ENCODE measurements at places on chromosomes 5 and 9.

DNA sequence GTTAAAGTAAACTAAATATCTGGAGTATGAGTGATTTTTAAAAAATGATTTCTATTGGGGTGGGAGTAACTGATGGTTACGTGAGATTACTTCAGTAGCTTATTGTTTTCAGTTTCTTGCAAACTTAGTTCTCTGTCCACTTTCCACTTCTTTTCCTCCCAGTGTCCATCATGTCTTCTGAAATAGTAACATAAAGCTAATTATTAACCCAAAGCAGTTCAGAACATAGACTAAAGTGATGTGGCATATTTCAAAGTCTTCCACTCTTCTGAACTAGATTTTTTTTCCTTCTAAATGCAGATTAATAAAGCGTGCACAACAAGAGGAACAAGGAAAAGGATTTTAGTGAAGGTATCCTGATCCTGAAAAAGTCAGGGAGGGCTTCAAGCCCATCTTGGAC is 114.1 kb downstream of the MAN2A1 start:
- DNase-seq = no peak

DNA sequence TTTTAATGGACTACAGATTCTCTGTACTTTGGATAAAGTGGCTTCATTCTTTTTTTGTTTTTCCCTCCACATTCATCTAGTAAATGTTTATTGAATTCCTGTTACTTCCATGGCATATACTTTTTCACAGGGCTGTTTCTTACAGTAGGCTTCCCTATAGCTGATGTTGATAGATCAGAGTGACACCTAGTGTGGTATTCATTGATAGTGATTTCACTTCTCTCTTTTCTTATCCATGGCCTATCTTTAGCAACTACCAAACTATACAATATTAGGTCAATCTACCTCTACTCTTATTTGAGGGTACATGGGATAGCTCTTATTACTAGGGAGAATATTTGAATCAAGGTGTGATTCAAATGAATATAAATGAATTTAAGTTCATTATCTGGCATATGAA is 35.8 kb downstream of the FSD1L start:
- DNase-seq = no peak

GRCh38 chr5:56432321-56432720 is 199.2 kb upstream of the ANKRD55 start:
- DNase-seq = no peak

DNA sequence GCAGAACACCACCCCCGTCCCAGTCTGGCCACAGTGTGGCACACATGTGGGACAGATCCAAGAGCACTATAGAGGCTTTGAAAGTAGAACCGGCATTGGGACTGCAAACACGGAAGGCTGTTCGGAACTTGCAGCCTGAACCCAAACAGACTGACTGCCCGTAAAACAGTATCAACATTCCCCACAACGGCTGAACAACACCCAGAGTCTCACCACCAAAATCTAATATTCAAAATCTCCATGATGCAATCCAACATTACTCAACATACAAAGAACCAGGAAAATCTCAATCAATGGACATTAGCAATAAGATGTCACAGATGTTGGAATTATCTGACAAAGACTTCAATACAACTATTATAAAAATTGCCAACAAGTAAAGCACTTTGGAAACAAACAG is 82.3 kb downstream of the ROR2 start:
- DNase-seq = no peak

GRCh38 chr5:135395451-135395850 is 3.6 kb downstream of the MACROH2A1 start:
- no peak for DNase-seq

GRCh38 chr9:127222388-127223095 is 42.0 kb upstream of the GARNL3 start:
- DNase-seq = no peak

GRCh38 chr5:57780961-57781325 is 298.3 kb upstream of the ACTBL2 start:
- DNase-seq = no peak

DNA sequence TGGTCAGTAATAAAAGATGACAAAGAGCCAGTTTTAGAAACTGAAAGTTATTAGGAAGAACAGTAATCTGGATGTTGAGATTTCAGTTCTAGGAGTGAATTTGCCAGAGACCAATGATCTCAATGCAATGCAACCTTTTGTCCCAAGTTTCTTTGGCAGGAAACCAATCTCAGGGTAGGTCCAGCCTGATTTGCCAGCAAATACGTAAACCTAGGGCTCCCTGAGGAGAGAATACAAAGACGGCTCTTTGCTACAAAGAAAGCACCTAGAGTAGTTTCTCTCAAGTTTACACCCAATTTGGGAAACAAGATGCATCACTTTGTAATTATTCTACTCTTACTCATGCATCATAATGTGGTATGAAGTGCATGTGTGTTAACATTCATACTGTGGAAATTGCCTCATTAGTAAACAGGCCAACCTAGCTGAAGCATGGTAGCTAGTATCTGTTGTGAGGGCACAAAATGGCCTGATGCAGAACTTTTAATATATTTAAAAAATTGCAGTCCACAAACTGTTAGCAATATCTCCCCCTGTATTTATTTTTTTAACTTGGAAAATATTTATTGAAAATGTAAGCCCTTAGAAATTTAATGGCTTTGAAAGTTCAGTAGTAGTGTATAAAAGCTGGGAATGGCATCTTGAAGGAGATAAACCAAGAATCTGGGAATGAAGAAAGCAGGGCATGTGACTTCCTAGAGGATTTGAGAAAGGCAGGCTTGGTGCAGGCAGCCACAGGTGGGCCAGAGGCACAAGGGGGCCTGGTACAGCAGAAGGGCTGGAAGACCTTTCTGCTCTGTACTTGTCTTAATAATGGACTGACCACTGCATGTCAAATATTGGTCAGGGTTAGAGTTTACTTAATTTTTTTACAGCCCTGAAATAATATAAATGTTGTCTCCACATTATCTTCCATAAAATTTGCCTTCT is 59.5 kb downstream of the MAST4 start:
- no peak for DNase-seq

GRCh38 chr5:3352711-3353110 is 242.9 kb upstream of the IRX1 start:
- DNase-seq = peak; percentile 45

- no peak for DNase-seq
Measured at GRCh38 chr9:71690063-71690688, 78.1 kb downstream of the CEMIP2 start.

GRCh38 chr5:177389241-177390169 is 5.3 kb downstream of the SLC34A1 start:
- no peak for DNase-seq

DNA sequence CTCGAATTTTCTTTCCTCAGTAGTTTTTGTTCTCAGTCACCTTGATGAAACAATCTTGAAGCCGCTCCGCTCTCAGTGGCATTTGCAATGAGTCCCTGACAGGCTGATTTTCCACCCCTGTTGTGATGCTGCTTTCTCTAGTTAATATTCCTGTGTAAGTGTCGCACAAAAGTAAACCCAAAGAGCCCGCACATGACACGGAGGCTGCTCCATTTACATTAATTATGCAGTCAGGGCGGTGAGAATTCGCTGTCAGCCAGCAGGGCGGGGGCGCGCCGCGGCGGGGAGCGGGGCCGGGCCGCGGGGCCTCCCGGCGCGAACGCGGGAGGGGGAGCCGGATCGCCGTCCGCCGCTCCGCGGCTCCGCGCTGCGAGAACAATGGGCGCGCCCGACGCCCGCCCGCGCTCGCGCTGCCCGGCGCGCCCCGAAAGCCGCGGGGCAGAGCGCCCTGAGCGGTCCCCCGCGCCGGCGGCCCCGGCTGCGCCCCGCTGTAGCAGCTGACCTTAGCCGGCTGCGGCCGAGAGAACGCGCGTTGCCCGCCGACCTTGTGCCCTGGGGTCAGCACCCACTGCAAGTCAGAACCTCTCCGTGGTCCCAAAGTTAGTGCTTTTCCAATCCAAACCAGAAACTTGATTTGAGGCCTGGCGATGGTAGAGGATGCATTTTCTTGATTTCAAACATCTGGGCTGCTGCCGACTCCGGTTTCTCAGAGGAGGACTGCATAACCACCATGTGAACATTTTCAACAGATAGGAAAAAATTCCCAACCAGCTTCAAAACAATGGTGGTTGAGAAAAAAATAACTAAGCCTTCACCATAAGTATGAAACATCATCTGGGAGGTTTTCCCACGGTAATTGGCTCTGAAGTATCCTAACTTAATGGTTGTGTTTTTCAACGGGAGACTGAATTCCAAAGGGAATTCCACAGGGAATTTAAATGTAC is 142.6 kb downstream of the PBX3 start:
- DNase-seq = no peak

DNA sequence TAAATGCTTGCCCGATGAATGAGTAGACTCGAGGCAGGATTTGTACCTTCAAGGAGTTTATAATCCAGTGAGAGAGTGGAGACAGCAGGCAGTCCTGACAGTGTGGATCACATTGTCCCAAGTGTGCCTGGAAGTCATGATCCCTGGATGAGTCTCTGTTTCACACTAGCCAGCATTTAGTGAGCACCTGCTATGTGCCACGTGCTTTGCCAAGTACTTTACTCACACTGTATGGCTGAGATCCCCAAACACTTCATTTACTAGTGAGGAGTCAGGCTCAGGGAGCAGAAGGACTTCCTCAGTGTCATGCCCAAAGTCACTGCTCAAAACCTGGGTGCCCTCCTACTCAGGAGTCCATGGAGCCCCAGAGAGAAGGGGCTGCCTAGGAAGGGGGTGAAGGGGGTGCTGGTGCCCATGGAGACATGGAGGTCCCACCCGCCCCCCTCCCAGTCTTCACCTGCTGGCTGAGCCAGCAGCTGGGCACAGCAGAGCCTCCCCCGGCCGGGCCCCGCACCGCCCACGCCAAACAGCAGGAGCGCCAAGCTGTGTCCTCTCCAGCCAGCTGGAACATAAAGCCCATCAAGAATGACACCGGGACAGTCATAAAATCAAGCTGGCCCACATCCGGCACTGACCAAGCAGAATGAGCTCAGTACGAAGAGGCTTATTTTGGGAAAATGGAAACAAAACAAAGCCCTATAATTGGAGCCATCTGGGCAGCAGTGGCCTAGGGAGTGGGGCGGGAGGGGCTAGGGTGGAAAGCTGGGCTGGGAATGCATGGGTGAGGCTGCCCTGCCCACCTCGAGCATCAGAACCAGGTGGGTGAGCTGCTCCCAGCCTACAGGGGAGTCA is 10.6 kb downstream of the LAMC3 start:
- DNase-seq = no peak

GRCh38 chr5:68273717-68274409 is 58.3 kb downstream of the PIK3R1 start:
- DNase-seq = no peak

GRCh38 chr5:59588922-59589321 is 304.6 kb downstream of the PDE4D start:
- no peak for DNase-seq

DNA sequence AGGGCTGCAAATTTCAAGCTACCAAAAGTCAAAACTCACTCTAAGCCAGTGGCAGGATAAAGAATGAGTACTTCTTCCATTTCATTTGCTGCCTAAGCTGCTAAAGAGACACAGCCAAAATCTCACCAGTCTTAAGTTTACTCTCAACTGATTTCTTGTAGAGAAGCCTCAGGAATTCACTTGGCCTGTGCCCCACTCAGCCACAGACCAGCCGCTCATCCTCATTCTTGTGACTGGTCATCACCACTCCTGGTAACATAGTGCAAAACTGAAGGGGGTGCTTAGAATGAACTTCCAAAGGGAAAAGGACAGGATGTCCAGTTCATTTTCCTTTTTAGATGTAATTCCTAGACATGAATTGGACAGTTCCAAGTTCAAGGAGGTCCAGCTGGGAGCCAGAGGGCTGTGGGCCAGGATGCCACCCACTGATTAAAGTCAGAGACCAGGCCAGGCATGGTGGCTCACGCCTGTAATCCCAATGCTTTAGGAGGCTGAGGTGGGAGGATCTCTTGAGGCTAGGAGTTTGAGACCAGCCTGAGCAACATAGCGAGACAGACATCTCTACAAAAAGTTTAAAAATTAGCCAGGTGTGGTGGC is 72.7 kb upstream of the RANBP3L start:
- no peak for DNase-seq

- no peak for DNase-seq
Measured at GRCh38 chr5:143871672-143872071, 59.7 kb downstream of the HMHB1 start.

DNA sequence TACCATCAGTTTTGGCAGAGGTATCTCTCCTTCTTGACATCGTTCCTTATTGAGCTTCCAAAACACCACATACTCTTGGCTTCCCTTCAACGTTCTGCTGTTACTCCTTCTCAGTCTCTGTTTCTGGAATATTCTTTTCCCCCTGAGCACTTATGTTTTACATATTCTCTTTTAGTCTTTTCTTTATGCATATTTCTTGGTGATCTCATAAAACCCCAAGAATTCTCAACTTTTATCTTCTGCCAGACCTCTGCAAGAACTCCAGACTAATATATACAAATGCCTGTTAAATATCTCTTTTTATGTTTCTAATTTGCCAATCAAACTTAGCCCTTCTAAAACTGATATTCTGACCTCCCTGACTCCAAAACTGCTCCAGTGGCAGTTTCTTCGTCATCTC is 453.4 kb upstream of the CTNND2 start:
- DNase-seq = no peak

- no peak for DNase-seq
Measured at GRCh38 chr5:54009357-54009756, 301.0 kb downstream of the ARL15 start.

- DNase-seq = no peak
Measured at GRCh38 chr5:173774271-173774761, 113.8 kb upstream of the CPEB4 start.

GRCh38 chr5:1937590-1937989 is 54.9 kb upstream of the IRX4 start:
- DNase-seq = no peak

GRCh38 chr9:131487621-131488031 is 15.1 kb upstream of the POMT1 start:
- no peak for DNase-seq

DNA sequence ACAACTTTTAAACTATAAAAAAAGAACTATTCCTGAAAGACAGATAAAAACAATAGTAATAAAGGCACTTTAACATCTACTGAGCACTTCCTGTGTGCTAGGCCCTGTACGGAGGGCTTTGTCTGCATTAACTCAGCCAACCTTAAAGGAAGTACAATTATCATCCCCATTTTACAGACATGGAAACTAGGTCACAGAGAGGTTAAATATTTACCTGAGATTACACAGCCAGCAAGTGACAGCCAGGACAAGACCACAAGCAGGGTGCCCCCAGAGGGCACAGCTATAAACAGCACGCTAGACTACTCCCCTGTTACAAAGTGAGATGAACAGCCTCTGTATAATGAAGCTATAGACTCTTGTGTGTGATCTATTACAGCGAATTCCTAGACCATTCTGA is 25.5 kb downstream of the DDX31 start:
- DNase-seq = no peak

DNA sequence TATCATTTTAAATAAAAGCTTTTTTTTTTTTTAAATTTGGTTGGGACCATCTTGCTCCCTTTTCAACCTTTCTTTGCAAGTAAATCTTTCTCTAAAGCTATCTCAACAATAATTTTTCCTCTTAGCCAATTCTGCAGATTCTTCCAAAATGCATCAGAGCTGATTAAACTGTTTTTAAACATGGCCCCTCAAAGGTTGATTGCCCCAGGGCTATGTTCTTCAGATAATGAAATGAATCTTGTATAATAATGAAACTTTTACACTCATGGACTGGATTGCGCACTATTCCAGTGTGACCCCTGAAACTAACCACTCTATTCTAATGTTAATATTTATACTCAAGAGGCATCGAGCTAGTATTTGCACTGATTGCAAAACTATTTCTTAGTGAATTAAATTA is 222.8 kb upstream of the PRDM9 start:
- DNase-seq = no peak
